CD4-positive, alpha-beta T cell treated with Interleukin-10 for 1 hour (primary cell): ENCODE measurements at places on chromosomes 3 and 15.

GRCh38 chr3:79057756-79058155 lies 710.0 kb downstream of the ROBO1 start:
- no peak for DNase-seq

DNA sequence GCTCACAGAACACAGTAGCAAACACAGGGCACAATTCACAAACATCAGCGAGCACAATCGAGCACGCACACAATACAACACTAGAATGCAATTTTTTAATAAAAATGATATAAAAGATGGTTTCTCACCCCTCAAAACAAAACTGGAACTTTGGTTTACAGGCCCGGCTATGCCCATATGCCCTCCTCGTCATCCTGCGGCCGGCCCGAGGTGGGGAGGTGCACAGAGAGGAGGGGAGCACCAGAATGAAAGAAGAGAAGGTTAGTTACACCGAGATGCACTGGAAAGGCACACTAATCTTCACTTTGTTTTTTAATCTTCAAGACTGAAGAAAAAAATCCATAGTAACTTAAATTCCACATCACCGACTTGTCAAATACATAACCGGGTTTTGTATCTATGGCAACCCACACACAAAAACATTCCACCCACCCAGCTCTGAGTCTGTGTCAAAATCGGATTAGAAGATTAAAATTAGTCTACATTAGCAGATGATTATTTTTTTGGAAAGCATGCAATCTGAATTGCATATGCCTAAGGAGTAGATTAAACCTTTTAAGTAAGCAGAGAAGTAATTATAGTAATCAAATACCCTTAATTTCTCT lies 196.7 kb upstream of the WNT5A start:
- no peak for DNase-seq

- no peak for DNase-seq
Observed at GRCh38 chr3:156317462-156318074, 197.2 kb downstream of the KCNAB1 start.

- DNase-seq = no peak
Observed at GRCh38 chr3:183789826-183790225, 35.6 kb downstream of the MAP6D1 start.

DNA sequence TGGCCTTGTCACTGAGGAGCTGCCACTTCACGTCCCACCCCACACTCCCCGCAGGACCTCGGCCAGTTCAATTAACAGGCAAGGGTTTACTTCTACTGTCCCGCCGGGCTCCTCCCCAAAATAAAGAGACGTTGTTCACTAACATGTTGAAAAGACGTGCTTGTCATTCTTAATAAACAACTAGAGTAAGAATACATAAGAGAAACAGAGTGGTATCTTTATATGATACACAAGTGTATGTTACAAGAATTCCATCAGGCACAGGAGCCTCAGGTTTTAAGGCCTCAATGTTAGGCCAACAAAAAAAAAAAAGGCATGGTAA lies 326 bp upstream of the IMPDH2 start:
- no peak for DNase-seq

- DNase-seq = no peak
Observed at GRCh38 chr15:49473031-49473430, 50.0 kb downstream of the FGF7 start.

DNA sequence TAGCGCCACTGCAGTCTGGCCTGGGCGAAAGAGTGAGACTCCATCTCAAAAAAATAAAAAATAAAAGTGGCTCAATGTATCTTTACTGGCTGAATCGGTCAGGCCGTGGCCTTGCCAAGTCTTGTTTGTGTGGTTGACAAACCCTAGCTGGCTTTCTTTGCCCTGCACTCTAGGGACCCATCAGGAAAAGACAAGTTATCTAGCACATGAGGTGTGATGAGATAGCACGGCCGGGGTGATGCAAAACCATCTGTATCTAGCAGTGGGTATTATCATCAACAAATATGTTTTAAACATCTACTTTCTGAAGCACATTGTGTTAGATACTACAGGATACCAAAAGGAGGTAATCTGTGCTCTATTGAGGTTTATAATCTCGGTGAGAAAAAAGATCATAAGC lies 3.9 kb upstream of the DPP8 start:
- DNase-seq = no peak

GRCh38 chr3:157388976-157389375 lies 47.7 kb upstream of the PTX3 start:
- no peak for DNase-seq

DNA sequence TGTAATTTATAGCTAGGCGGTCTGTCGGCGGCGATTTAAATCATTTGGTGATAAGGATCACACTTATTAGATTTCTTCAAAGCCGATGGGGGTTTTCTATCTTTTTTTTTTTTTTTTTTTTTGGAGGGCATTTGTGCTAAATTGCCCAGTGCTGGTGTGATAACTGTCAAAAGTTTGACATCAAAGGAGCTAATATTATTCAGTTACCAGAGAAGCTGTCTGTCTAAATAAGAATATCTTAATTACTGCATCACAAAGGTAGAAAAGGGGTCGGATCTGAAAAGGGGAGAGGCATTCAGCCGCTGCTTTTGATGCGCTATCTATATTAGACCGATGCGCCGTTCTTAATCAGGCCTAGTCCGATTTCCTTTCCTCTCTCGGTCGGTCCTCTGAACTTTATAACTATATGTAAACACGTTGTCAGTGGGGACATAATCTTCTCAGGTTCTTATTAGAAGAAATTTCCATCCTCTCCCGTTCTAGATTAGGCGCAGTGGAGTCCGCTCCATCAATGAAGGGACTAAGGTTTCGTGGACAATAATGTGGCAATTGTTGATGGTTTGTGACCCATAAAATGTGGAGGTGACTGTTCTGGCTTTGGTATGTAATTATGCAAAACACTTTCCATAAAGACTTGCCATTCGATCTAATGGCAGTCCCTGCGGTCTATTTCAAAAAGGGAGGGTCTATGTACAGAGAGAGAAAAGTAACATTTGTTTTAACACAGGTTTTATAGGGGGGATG lies 31.7 kb downstream of the NR2F2 start:
- no peak for DNase-seq

- no peak for DNase-seq
Observed at GRCh38 chr3:98038286-98038685, 3.2 kb upstream of the GABRR3 start.

DNA sequence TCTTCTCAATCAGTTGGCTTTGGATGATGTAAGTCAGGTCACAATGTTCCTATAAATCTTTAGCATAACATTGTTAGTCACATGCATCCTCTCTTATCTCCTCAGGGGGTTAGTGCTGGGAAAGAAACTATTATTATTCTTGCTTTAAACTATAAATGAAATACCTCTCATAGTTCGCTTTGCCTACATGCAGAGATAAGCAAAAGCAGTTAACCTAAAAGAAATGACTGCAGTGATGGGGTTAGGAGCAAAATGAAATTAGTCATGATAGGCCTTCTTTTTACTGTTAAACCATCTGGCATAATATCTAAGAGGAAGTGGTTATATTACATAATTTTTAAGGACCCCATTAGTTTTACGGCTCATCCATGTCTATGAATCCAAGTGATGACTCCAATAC lies 91.7 kb upstream of the IGSF10 start:
- no peak for DNase-seq

DNA sequence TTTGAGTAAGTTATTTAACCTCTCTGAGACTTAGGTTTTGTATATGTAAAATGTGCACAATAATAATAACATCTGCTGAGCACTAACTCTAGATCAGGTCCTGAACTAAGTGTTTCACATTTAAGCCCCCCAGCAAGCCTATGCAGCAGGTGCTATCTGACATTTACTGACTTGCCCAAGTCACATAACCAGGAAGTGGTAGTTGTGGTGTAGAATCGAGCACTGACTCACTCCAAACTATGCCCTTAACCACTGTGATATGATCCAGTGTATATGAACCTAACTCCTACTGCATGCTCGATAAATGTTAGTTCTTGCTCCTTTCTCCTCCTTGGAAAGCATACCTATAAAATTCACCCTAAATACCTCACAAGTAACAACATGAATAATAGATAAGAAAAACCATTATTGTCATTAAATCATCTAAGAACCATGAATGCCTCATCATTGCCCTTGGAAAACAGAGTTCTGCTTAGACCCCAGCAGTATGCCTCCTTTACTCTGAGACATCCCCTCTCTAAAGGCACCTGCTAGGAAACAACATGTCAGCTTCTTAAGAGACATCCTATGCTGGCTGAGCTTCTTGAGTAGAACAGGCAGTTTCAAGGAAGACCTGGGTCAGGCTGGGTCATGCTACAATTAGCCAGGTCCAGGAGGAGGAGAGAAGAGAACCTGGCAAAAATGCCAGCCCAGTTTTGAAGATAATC lies 3.0 kb upstream of the SHC4 start:
- DNase-seq = peak; percentile 34

GRCh38 chr3:159123877-159124276 lies 322.0 kb downstream of the MFSD1 start:
- no peak for DNase-seq

GRCh38 chr3:87336761-87337160 lies 60.4 kb upstream of the POU1F1 start:
- no peak for DNase-seq

GRCh38 chr3:7713724-7714123 lies 787.9 kb upstream of the LMCD1 start:
- DNase-seq = no peak

DNA sequence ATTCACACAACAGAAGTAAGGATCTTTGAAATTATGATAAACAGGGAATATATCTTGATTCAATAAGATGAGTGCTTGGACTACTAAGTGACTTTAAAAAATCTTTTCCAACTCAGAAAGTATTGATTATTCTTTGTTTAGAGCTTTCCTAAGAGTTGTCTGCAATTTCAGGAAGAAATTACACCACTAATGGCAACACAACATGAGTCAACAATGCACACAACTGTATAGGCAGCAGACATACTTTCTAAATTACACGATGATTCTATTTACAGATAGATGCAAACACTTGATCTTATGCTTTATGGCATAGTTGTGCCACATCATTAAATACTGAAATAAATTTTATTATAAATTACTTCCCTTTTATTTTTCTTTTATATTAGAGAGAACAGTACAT lies 4.4 kb downstream of the NAA50 start:
- DNase-seq = no peak

DNA sequence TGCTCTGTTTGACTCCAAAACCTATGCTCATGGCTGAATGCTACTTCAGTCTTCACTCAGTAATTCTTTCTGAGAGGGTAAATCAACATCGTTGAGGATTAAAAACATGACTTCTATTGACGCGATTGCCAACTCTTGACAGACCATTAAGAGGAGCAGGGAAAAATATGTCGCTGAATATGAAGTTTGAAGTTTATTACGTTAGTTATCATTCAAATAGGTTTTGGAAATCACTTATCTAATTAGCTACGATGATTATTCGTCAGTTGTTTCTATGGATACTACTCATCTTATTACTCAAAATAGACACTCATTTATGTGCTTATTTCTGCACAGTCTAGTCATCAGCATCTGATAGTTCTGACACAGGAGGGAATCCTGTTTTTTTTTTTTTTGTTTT lies 279.2 kb upstream of the TBL1XR1 start:
- DNase-seq = no peak

- no peak for DNase-seq
Observed at GRCh38 chr15:89098281-89098680, 10.0 kb downstream of the ABHD2 start.

DNA sequence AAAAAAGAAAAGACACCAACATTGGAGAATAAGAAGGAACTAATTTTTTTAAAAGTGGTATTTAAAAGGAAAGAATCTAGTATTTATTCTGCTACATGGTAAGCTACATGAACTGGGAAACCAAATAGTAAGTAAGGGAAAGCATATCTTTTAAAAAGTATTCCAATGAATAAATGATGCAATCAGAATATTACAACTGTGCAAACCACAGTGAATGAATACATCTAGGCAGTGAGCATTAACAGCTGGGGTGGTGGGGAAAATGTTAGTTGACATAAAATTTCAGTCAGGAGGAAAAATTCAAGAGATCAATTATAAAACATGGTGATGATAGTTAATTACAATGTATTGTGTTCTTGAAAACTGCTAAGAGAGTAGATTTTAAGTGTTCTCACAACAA lies 16.9 kb downstream of the ICE2 start:
- DNase-seq = no peak

GRCh38 chr3:77655396-77655795 lies 615.5 kb downstream of the ROBO2 start:
- DNase-seq = no peak

GRCh38 chr3:179063945-179064560 lies 7.6 kb downstream of the ZMAT3 start:
- no peak for DNase-seq

GRCh38 chr15:95175914-95176658 lies 944.7 kb downstream of the MCTP2 start:
- no peak for DNase-seq

DNA sequence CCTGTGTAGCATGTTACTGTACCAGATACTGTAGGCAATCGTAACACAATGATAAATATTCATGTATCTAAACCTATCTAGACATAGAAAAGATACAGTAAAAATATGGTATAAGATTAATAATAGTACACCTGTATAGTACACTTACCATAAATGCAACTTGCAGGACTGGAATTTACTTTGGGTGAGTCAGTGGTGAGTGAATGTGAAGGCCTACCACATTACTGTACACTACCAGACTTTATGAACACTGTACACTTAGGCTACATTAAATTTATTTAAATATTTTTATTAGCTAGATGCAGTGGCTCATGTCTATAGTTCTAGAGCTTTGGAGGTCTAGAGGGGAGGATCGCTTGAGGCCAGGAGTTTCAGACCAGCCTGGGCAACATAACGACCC lies 186.6 kb upstream of the ROPN1 start:
- no peak for DNase-seq

- no peak for DNase-seq
Observed at GRCh38 chr15:60523056-60523455, 44.1 kb upstream of the ICE2 start.

DNA sequence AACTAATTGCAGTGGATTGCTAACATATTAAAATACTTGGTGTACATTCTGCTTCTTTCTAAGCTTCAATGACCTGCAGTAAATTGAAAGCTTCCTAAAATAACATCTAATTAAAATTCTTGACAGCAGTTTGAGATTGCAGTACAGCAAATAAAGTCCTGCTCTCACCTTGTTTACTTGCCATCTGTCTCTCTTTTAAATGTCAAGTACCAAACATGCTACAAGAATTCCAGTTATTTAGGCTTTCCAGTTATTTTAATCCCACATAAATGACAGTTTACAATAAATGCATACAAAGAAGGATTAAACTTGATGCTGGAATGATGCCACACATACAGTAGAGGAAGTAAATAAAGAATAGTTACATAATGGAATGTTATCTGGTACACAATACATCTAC lies 33.2 kb downstream of the CBLB start:
- DNase-seq = no peak

GRCh38 chr15:59237924-59238331 lies 31.3 kb downstream of the LDHAL6B start:
- DNase-seq = no peak
